Dermis blood vessel endothelial cell (primary cell): ENCODE measurements at places on chromosomes 1 and 21. TPM values are rescaled to one million over a fixed set of nuclear protein-coding genes. Genes with fewer than 3 reads are reported as not detected.

Gene HES5
- total RNA-seq, result 0.17 TPM in 1 of 2 replicates, not detected in the other

Gene IRF6
- 1.0 and 2.4 TPM in 2 replicates for total RNA-seq

Gene CSMD2
- under 0.01 TPM in 1 of 2 replicates, not detected in the other for total RNA-seq

Gene LCE1D
- total RNA-seq, result not detected in 2 replicates
